ENCODE measurements at places on chromosomes 4 and X.
A peak's percentile ranks its signal among the peaks of the same experiment; 100 is the strongest.

DNA sequence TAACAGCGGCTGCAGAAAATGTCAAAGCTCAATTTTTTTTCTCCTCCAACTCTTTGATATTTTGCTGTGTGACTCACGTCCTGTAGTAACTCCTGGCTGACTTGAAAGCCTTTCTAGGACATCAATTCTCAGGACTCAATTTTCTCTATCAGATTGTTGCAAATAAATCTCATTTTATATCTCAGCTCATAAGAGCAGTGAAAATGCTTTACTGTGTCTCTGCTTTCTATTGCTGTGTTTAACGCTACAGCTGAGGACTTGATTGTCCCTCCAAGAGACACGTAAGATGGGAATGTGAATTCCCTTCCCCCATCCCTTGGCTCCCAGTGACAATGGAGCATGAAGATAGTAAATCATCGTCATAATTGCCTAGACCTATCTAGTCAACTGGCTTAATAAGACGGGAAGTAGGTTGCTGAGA, 20.5 kb upstream of the CBR4 start:
- DNase-seq, result peak; percentile 3

GRCh38 chr4:7753931-7754465, 185.7 kb downstream of the AFAP1 start:
- no peak for DNase-seq

- DNase-seq, result no peak
Measured at GRCh38 chr4:18292411-18292810, 270.9 kb upstream of the LCORL start.

GRCh38 chrX:10450229-10450958, 170.0 kb downstream of the MID1 start:
- peak; percentile 84 for DNase-seq

DNA sequence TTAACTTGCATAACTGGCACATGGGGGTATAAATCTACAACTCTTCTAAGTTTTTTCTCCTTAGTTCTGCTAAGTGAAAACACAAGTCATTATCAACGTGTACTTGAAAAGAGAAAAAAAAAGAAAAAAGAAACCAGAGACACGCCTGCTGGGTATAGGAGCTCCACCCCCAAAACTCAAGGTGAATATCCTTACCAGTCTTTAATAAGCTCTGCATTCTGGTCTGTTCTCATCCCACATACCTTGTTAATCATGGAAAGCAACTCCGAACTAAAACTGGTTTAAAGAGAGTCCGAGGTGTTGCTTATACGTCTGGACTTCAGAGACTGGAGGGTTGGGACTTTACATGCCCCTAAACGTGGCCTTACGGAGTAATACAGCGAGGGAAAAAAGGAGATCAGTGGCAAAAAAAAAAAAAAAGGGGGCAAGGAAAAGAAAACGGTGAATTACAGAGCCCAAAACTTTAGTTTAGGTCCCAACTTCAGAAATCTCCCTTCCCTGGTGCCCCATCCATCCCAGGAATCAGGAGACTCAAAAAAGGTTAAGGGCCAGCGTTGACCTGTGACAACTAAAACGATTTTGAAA, 1.0 kb downstream of the PGRMC2 start:
- peak; percentile 53 for DNase-seq

DNA sequence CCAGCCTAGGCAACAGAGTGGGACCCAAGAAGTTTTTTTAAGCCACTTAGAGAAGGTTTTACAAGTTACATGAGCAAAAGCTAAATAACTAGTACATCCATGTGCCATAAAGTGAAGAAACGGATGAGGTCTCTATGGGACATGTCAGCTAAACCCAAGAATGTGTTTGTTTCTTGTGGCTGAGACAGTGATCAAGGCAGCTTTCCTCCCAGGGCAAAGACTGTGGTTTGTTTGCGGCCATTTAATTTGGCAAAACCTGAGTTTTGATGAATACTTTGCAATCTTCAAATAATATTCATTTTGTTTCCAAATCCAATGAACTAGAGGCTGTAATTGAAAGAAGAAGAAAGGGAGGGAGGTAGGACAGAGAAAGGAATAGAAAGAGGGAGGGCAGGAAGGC, 44.9 kb upstream of the SLC2A9 start:
- no peak for DNase-seq

- DNase-seq, result no peak
Measured at GRCh38 chrX:1700757-1701156, 85.9 kb downstream of the ASMT start.

- no peak for DNase-seq
Measured at GRCh38 chrX:21266949-21267348, 107.3 kb upstream of the CNKSR2 start.

DNA sequence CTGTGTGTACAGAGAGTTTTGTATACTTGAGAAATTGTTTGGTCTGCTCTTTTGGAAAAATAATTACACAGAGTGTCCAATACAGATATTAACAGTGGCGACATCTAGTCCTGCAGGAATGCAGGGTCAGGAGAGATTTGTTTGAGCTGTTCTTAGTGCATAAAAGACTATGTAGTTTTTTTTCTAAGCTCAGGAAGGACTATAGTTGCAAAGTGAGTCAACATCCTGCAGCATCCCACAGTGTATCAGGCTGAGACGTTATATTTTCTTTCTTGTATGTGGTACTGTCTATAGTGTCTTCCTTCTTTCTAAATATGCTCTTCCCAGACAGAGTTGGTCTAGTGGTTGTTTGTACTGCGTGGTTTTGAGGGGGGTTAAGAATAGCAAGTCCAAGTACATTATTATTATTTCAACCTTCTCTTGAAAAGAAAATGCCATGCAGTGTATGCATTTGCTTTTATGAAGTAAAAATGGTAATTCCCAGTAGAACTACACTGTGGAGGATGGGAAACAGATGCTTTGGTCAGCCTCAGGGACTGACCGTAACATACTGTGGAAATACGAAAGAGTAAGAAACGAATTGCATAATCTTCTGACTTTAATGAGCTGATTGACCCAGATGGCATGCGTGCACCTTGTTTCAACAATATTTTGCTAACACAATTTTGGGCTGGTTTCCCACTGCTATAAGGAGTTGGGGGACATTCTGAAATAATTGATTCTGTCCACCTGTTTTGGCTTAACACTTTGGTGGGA, 67.4 kb downstream of the DMP1 start:
- DNase-seq, result no peak

- no peak for DNase-seq
Measured at GRCh38 chr4:90946945-90947344, 819.8 kb downstream of the CCSER1 start.

GRCh38 chr4:146269228-146269653, 54.9 kb downstream of the REELD1 start:
- DNase-seq, result no peak

GRCh38 chr4:58665649-58666048, 1555.5 kb upstream of the IGFBP7 start:
- DNase-seq, result no peak

- no peak for DNase-seq
Measured at GRCh38 chrX:57899064-57899463, 11.2 kb downstream of the ZXDA start.

GRCh38 chr4:9997886-9998285, 23.4 kb downstream of the SLC2A9 start:
- DNase-seq, result no peak

- no peak for DNase-seq
Measured at GRCh38 chr4:149923736-149924135, 108.1 kb upstream of the IQCM start.

DNA sequence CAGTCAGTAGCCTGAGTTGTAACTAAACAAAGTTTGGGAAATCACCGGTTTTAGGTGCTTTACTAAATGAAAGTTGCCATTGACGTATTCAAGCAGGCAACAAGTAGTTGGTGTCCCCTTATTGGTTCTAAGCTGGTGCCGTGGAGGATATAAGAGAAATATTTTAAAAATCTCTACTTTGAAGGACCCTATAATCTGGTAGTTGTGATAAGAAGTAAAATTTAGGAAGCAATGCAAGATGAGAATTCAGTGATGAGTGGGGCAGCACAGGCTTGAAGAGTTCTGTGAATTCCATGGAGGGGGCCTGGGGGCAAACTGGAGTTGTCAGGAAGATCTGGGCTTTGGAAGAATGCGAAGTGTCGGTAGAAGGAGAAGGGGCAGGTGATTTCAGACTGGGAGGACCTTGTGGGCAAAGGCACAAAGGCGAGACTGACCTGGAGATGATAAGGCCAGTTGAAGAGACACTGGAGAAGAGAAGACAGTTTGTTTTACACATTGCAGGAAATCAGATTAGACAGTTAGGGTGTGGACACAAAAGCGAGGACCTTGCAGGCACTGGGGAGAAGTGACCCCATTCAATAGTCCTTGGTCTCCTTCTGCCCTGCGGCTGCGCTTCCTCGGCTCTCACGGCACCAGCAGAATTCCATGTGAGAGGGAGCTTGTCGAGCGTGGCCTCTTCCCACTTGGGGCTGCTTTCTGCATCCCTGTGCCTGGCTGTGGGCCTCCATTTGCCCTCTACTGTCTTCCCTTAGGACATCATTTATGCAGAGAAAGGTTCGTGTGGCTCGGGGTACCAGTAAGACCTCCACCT, 1.3 kb downstream of the RHOH start:
- no peak for DNase-seq

- no peak for DNase-seq
Measured at GRCh38 chrX:20863649-20864048, 510.6 kb upstream of the CNKSR2 start.

DNA sequence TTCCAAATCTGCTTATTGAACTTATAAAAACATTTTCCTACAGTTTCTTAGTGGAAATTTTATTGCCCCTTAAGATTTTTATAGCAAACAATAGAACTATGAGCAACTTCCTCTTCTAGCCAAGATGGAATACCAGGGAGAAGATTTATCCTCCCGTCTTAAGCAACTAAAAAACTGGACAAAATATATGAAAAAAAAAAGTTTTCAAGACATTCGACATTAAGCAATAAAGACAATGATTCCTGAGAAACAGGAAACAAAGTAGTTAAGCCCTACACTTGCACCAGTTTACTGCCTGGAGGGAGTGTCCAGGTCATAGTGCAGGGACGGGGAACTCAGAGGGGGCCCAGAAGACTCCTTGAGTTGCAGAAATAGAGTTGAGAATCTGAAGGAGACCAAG, 516.1 kb upstream of the DIPK2B start:
- no peak for DNase-seq

- DNase-seq, result no peak
Measured at GRCh38 chr4:112153211-112153791, 8.0 kb downstream of the FAM241A start.

GRCh38 chr4:81626851-81627250, 155.1 kb upstream of the RASGEF1B start:
- no peak for DNase-seq

DNA sequence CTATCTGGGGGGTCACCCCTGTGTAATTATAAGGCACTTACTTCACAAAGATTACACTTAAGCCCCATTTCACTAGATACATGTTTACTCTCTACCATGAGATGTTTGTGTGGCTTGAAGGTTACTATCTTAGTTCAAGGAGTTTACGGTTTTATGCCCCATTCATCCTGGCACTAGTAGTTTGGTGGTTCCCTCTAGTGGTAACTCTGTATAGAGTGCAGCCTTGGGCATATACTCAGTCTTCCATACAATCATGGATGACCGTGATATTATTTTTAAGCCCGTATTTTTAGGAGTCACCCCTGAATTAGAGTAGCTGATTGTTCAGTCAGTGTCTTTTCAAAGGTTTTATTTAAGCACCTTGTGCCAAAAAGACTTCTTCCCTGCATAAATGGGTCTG, 109.9 kb upstream of the FAM47C start:
- no peak for DNase-seq

GRCh38 chr4:152458801-152459302, 77.0 kb downstream of the FBXW7 start:
- DNase-seq, result peak; percentile 58

DNA sequence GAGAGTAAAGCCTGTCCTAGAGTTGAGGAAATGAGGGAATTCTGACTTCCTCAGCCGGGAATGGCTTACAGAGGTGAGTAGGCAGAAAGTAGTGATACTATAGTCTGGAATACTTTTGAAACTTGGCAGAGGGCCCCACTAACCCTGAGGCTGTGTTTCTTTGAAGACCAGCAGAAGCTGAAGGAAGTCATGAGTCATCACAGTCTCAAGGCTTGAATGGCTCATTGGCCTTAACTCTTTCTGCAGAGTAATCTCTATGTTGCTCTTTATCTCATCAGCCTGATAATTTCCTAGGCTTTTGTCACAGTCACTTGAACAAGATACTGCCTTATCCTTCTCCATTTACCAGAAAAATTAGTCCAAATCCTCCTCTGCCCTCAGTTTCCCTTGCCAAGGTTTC, 80.8 kb downstream of the ANKRD50 start:
- DNase-seq, result peak; percentile 79

- no peak for DNase-seq
Measured at GRCh38 chrX:7088968-7089615, 58.4 kb upstream of the STS start.

- DNase-seq, result peak; percentile 34
Measured at GRCh38 chr4:30720021-30720660, at the start of gene PCDH7. PCDH7 (plus strand) TSS chr4:30720369; CDS start chr4:30721423, 1,054 bp downstream.

DNA sequence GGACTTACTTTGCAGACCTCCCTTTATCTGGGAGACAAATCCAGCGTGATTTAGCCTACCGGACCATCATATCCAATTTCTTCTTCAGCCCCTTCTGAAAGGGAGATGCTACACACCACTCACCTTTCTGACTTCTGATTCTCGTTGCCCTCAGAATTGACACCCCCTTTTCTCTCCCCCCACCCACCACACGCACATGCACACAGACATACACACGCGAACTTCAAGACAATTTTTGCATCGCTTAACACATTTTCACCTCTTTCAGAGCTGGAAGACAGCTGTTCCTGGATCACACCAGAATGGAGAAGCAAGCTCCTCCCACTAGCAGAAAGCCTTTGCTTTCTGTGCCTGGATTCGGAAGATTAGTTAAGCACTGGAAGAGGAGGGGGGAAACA, 1.0 kb upstream of the SNCA start:
- DNase-seq, result no peak

GRCh38 chr4:152155070-152155469, 380.8 kb downstream of the FBXW7 start:
- no peak for DNase-seq

GRCh38 chr4:142353149-142353738, 492.9 kb downstream of the INPP4B start:
- DNase-seq, result peak; percentile 74

DNA sequence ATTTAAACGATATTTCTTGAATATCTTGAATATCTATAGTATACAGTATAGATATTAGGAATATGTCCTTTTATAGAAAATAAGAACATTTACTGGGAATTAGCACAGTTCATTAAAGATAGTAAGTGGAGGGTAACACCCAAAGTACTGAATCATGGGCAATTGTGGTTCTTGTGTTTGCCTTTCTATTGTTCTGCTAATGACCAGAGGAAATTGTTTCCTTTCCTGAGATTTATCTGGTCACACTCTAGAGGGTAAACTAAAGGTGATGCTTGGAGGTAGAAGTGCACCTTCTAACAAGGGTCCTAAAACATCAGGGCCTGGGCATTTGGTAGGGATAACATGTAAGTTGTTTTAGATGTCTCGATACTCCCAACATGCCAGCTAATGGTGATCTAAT, 241.3 kb upstream of the SFRP2 start:
- no peak for DNase-seq

All from fibroblast of gingiva (primary cell).